ENCODE measurements at places on chromosomes 1 and 21.

DNA sequence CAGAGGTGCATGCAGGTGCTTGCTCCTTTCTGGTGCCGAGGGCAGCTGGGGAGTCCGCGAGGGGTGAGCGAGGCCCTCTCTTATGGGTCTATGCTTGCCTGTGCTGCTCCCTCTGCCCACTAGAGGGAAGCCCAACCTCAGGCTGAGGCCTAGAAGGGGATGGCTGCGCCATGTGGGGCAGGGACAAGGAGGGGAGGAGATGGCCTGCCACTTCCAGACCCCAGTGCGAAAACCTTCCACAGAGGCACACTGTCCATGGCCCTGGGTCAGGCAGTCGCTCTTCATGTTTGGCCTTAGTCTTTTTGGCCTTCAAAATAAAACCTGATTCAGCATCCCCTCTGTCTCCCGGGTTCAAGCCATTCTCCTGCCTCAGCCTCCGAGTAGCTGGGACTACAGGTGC lies 14.0 kb downstream of the RHBG start:
- DNase-seq, result no peak

DNA sequence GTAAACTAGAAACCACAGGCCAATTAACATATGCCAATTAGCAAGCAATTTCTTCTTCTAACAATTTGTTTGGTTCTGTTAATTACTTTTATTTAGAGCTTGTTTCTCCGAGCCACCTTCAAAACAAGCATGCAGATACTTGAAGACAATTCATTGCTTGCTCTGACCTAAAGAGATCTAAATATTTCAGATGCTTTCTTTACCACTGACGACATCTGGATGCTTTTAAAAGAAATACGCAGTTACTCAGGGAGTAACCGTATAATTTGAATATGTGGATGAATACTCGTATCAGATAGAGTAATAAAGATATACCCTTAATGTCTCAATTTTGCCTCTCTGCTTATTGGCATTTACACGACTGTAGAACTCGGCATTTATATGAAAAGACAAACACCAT lies 390.0 kb downstream of the DISC1 start:
- DNase-seq, result no peak

DNA sequence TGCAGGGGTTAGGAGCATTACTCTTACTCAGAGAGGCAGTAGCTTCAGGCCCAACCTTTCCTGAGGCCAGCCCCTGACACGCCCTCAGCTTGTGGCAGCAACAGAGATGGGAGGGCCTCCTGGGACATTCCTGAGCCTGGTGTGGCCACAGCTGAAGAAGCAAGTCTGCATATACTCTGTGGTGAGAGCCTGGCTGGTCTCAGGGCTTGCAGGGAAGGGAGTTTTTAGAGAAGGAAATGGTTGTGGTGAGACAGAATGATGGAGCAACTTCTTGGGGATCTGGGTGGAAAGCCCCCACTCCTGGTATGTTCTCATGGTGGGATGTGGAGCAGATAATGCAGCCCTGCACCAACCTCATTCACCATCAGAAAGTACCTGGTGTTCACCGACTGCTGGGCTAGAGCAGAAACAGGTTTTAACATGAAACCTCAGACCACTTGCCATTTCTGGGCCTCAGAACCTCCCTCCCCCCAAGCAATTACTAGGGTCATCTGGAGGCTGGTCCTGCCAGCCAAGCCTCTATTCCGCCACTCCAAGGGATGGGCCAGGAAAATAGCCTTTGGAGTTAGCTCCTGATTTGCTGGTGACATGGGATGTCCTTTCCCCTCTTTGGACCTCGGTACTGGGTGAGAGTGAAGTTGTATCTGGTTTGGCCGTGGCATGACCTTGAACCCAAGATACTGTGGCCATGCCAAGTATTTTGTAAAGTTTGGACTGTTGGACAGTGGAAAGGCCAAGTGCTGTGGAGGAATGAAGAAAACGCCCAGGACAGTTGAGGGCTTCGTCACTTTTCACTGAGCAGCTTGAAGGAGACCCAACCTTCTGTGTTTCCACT lies 28.1 kb upstream of the RNF19B start:
- DNase-seq, result no peak

- DNase-seq, result no peak
These were observed 33.4 kb upstream of the WNT4 start for GRCh38 chr1:22176258-22176657.

DNA sequence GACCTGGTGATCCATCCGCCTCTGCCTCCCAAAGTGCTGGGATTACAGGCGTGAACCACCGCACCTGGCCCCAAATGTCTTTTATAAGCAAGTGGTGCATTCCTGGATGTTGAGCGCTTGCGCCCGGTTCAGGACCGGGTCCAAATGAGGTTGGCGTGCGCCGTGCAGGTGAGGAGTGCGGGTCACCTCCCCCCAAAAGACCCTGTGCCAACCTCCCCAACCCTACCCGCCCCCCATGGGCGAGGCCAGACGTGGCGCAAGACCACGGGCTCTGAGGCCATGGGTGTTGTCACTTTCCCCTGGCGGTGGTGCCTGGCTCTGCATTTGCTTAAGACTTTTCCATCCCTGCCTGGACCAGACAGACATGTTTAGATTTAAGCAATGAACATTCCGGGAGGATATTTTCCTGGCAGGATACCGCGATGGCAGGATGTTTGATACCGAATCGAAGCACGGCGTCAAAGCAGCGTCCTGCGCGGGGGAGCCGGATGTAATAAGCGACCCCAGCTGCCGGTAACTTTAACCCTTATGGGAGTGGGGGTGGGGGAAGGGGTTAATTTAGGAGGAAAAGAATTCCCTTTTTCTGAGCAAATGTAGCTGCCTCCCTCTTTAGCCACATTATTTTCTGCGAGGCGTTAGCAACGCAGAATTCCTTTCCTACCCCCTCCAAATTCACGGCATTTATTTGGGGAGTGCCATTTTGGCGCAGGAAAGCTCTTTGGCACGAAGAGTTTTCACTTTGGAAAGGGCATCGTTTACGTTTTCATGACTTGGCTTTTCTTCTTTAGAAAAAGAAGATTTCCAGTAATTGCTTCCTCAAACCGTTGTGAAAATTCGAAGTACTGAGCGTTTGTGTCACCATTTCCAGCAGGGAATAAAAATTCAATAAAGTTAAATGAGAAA lies 27.8 kb upstream of the RNF187 start:
- DNase-seq, result peak; percentile 74

GRCh38 chr1:66351478-66351877 lies 182.5 kb upstream of the SGIP1 start:
- DNase-seq, result no peak

DNA sequence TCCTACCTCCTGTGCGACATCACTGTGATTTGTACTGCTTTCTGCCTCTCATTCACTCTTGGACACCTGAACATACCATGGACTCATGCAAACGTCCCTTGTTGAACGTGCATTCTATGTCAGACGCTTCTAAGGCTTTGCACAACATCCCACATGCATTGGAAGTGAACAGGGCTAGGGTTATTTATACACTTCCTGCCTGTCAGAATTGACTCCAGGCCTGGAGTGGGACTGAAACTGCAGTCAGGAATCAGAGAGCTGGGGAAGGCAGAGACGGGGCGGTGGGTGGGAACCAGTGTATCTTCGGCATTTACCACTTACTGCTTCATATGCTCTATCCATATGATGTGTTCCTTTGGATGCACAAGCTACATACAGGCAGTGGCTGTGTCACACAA lies 81.4 kb upstream of the GALNT2 start:
- no peak for DNase-seq

DNA sequence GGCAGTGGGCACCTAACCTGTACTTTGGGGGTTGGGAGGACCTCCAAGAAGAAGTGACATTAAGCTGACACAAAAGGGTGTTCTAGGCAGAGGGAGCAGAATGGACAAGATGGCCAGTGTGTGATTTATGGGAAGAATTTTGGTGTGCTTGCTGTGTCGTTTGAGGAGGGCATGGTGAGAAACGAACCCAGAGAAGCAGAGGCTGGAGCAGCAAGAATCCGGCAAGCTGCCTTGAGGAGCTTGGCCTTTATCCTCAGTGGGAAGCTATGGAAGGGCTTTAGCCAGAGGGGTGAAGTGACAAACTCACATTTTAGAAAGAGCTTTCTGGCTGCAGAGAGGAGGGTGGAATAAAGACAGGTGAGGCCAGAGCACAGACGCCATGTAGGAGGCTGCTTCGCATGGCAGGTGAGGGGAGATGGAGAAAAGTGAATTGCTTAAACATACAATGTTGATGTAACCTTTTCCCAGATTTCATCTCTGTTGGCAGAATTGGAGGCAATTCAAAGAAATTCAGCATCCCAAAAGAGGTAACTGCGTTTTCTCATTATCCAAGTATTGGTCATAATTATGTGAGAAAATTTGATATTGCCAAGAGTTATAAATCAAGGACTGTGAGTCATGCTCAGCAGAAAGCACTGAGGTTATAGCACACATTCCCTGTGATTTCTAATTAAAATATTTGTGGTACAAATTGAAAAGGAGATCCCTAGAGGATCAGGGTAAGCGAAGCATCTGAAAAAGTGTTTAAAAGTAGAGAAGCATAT lies 26.5 kb downstream of the TRIM45 start:
- DNase-seq, result no peak

GRCh38 chr1:54371942-54372275 lies 34.3 kb downstream of the SSBP3 start:
- no peak for DNase-seq

GRCh38 chr1:234154320-234155251 lies 218.7 kb upstream of the COA6 start:
- DNase-seq, result no peak

DNA sequence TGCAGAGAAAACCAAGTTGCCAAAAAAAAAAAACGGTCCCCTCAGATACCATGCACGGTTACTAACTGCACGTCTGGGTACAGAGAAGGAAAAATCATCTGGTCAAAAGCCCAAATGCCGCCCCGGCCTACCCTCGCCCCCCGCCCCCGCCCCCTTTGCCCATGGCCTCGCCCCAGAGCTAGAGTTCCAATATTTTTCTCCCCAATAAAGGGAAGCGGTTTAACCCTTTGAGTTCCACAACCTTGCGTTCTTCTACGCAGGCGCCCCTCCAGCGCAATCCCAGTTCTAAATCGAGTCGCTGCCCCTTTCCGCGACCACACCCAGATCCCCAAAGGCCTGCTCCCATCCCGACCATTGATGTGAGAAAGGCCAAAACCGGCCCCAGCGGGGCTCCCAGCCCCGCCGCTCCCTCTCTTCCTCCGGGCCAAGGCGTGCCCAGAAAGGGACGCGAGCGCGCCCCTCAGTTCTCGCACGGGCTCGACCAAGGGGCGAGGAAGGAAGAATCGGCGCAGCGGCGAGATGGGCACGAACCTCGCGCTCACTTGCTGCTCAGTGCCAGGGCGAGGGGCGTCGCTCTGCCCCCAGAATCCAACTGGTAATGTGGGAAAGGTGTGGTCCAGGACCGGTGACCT lies 797 bp downstream of the WDR47 start:
- peak; percentile 67 for DNase-seq

DNA sequence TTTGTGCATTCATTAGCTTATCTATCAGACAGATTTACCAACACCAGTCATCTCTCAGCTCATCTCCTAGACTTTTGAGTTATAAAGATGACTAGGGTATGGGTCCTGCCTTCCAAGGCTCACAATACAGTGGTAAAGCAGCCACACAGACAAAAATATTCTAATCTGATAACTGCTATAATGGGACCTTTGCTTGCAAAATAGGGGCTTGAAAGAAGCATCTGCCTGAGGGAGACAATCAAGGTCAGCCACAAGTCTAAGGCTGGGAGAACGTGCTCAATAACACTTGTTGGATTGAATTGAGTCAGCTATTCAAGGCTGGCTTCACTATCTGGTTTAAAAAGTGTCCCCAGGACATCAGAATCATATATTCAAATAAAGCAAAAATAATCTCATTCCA lies 1.4 kb upstream of the PAPPA2 start:
- DNase-seq, result no peak

GRCh38 chr21:38183961-38184360 lies 72.8 kb upstream of the KCNJ15 start:
- no peak for DNase-seq

- no peak for DNase-seq
These were observed 64.6 kb downstream of the TOR3A start for GRCh38 chr1:179146476-179146875.

GRCh38 chr1:71919811-71920509 lies 362.4 kb downstream of the NEGR1 start:
- DNase-seq, result no peak

DNA sequence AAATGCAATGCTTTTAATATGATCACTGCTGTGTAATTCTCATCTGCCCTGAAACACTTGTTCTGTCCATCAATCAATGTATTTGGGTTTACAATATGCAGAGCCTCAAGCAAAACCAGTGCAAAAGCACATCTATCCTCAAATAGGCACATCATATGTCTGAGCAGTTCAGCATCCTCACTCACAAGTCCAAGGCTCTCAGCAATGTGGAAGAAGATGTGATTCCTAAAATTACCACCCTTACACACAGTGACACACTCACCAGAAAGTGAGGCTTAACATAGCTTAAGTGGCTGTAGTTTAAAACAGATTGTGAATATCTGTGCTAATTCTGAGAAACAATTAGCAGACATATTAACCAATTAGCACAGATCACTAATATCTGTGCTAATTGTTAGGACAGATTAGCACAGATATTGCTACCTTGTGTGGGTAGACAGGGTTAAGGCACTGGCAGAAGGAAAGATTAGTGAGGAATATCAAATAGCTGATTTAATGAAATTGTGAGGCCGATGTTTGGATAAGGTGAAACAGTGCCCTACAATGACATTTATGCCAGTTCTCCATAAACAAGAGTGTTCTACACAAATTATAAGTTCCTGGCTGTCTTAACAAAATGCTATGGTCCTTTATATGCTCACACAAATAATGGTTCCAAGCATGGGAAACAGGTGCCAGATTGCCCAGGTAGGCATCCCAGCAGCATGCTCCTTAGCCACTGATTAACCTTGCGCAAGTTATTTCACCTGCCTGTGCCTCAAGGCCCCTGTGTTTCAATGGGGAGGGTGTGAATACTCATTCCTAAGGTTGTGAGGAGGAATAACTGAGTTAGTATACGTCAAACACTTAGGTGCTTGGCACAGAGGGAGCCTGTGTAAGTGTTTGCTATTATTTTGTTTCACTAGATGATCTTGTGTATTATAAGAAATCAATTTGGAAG lies 41.7 kb downstream of the MRPL39 start:
- DNase-seq, result no peak

DNA sequence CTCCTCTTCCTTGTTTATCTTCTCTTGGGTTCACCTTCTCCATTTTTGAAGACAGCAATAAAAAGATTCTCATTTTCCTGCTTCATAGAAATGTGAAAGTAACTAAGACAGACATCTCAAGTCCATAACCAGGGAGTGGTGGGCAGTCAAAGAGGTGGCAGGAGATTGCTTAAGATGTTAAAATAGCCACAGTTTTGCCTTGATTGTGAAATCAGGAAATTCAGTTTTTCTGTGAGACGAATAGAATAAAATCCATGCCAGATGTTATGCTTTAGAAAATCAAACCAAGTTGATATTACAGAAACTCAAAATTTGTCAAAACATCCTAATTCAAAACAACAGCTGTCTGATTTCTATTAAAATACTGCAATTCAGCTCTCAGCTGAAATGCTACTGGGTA lies 57.2 kb downstream of the TNN start:
- DNase-seq, result no peak

DNA sequence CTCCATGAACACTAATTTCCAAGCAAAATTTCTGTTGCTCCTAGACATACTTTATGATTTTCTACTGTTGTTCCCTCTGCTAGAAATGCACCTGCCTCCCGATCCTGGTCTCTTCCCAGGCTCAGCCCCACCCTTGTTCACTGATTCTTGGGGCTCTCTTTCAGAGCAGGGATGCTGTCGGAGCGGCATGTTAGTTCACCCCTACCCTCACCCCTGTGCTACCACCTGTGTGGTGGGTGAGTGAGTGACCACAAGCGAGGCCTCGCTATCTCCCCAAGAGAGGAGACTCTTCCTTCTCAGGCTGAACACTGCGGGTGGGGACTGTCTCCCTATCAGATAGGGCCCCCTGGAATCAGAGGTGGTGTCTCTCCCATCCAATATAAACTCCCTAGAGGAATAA lies 4.9 kb upstream of the S100A8 start:
- DNase-seq, result no peak

GRCh38 chr1:43545695-43546387 lies 15.2 kb downstream of the PTPRF start:
- DNase-seq, result no peak
